ENCODE measurements at places on chromosomes 11 and 22.
A peak's percentile ranks its signal among the peaks of the same experiment; 100 is the strongest.

DNA sequence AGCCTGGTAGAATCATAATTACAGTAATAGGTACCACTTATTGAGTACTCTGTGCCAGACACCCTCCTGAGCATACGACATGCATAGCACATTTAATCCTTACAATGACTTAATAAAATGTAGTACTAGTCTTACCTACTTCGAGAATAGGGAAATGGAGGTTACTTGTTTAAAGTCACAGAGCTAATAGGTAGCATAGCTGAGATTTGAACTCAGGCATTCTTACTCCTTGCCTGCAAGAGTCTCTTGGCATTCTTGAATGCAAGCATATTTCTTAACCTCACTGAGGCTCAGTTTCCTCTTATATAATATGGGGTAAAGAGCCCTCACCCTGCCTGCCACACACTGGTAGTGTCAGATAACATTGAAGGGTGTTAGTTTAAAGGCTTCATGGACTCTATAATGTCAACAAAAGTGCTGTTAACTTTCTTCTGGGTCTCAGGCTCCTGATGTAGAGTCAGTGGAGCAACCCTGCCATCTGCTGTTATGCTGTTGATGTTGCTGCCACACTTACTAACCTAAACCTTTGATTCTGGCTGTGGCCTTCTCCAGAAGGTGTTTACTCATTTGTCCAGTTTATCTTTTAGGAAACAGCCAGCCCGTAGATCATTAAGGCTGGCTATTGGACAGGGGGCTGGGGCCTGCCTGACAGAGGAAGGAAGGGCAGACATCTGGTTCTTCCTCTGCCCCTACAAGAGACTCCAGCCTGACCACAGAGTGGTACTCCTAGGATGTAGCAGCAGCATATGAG is 18.9 kb downstream of the LIMK2 start:
- peak; percentile 70 for DNase-seq

DNA sequence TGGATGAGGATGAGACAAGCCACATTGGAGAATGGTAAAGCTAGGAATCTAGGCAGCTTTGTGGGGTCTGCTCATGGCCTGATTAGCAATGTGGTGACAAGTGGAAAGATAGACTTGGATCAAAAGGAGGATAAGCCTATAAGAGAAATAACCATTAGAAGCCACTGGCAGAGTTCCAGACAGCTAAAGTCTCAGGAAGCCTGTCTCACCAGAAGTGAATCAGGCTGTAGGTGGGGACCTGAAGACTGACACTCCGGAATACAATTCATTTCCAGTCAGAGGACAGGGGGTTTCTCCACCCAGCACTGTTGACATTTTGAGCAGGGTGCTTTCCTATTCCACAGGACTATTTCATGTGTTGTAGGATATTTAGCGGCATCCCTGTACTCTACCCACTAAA is 129.7 kb downstream of the ARHGAP42 start:
- no peak for DNase-seq

- no peak for DNase-seq
Measured at GRCh38 chr11:15969281-15969680, 387.1 kb downstream of the SOX6 start.

DNA sequence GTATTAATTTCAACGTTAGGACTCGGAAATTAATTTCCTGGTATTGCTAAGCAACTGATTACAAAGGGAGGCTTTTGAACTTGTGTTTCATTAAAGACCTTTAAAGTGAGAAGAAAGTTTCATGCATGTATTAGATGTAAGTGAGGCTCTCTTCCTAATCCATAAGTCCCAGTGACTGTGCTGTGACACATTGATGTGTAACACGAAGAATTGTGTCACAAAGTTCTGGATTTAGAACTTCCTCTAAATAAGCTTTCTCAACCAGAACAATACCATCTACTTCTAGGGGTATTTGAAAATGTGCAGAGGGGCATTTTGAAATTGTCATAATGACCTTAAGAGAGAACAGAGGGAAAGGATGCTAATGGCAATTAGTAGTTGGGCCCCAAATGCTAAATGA is 14.4 kb downstream of the DCUN1D5 start:
- no peak for DNase-seq

- DNase-seq: no peak
Measured at GRCh38 chr11:82720267-82721065, 13.2 kb downstream of the FAM181B start.

DNA sequence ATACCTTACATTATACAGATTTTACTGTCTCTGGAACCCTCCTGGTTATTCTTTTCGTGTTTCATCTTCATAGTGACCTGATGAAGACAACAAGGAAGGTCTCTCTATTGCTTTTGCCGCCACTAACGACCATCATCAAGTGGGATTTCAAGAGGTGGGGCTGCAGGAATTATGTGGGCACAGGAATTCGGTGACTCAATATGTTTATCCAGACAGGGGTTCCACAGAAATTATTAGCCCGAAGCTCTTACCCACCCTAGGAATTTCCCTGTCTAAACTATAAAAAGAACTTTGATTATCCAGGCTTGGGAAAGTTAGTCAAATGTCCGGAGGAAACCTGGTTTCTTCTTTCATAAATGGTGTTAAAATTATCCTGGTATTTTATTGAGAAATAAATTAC is 566.8 kb upstream of the TENM4 start:
- DNase-seq: no peak

- no peak for DNase-seq
Measured at GRCh38 chr11:102268985-102269470, 48.3 kb upstream of the BIRC3 start.

DNA sequence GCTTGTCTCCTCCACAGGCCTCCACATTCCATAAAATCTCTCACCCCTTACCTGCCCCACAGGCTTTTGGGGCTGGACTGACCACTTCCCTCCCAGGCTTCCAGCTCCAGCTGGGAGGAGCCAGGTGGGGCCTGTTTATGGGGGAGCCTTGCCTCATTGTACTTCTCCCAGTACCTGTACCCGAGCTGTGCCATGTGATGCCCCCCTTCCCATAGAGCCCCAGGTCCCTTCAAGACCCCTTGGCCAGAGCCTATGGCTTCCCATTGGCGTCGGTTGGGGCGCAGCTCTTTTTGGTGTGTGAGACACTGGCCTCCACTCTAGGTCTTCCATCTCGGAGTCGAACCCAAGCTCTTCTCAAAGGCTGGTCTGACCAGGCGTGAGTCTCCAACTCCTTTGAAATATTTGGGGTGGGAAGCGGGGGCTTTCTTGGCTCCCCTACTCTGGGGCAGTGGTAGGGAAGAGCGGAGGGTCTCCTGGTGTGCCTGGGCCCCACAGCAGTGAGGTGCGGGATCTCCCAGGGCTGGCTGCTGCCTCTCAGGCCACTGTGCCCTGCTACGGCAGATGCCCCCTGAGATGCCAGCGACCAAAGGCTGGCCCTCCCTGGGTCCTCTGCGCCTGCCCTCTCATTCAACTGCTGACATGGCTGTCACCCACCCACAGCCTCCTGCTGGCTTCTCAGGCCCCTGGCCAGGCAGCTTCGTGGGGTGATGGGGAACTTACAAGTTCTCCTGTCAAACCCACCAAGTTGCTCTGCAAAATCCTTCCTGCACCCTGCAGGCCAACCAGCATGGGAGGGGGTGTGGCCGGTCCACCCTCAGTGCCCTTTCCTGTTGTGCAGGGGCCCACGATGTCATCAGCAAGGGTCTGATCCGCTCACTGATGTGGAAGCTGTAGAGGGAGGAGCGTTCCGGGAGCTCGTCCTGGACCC is 25.7 kb downstream of the DRICH1 start:
- no peak for DNase-seq

- DNase-seq: peak; percentile 84
Measured at GRCh38 chr11:61897387-61898246, 6.3 kb upstream of the FADS3 start.

DNA sequence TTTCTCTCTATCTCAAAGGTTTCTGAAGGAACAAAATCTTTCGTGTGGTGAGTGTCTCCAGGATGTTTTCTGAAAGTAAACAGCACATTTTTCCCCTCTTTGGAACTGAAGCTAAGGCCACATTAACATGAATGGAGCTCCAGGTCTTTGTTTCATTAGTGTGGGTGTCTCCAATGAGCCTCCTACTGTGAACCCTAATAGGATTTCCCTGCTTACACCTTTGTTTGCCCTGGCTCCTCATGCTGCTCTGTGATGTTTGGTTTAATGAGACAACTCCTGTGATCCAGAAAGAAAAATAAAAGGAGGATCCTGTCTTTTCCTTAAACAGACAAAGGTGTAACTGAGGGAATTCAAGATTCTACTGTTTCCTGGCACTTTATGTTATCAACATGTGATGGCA is 76.9 kb upstream of the SLC6A5 start:
- no peak for DNase-seq

- peak; percentile 28 for DNase-seq
Measured at GRCh38 chr22:50112151-50113118, 22.6 kb downstream of the MOV10L1 start.

- no peak for DNase-seq
Measured at GRCh38 chr11:93481696-93482095, 61.5 kb downstream of the SMCO4 start.

- DNase-seq: no peak
Measured at GRCh38 chr11:64690235-64690634, 32.8 kb downstream of the NRXN2 start.

- DNase-seq: no peak
Measured at GRCh38 chr11:34680206-34680605, 59.3 kb downstream of the EHF start.

- no peak for DNase-seq
Measured at GRCh38 chr11:48085688-48086087, 105.3 kb downstream of the PTPRJ start.

- no peak for DNase-seq
Measured at GRCh38 chr11:10441652-10442503, 13.2 kb upstream of the AMPD3 start.

DNA sequence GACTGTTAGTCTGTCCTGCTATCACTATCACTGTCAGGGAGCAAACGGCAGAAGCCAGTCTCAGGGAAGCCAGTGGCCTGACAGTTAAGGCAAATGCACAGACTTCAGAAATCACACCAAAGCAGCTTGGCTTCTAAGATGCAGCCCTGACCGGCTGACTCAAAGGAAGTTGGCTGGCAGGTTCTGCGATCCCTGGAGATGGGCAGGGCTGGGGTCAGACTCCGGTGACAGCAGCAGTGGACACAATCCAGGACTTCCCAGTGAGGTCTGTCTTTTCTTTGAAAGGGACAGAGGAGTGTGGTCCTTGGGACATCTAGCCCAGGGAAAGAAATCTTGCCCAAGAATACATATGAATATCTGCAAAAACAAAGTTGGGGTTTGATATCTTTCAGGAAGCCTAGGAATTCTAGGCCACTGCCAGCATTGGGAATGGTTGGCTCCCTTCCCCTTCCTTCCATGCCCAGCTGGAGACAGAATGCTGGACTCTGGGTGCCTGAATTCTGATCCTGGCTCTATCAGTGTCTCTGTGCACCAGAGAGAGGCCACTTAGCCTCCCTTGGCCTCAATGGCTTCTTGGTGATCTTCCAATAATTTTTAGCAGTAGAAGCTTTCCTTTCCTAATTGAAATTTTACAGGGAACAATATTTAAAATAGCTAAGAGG is 108.9 kb downstream of the KIRREL3 start:
- no peak for DNase-seq

DNA sequence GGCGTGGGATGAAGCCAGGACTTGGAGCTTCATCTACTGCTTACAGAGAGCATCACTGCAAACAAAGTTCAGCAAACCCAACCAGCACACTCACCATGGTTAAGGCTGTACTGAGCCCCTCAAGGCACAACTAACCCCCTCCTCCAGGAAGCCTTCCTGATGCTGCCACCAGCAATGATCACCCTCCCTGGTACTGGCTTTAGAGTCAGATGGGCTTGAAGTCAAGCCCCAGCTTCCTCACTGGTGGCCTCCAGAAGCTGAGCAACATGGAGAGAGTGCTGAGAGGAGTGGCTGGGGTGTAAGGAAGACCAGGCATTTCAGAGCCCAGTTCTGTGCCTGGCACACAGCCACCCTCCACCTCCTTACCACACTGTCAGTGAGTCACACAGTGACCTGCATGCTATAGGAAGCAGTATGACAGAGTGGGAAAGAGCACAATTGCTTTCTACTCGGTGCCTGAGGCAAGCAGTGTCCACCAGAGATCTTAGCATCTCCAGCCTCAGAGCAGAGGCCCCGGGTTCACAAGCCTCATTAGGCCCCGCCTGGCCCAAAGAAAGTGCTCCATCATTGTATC is 24.7 kb upstream of the BAIAP2L2 start:
- no peak for DNase-seq

GRCh38 chr11:46342239-46342638 is 5.0 kb upstream of the DGKZ start:
- peak; percentile 69 for DNase-seq

GRCh38 chr11:11604370-11604990 is 17.3 kb downstream of the GALNT18 start:
- no peak for DNase-seq

GRCh38 chr22:46719921-46720320 is 18.1 kb downstream of the CERK start:
- DNase-seq: no peak

DNA sequence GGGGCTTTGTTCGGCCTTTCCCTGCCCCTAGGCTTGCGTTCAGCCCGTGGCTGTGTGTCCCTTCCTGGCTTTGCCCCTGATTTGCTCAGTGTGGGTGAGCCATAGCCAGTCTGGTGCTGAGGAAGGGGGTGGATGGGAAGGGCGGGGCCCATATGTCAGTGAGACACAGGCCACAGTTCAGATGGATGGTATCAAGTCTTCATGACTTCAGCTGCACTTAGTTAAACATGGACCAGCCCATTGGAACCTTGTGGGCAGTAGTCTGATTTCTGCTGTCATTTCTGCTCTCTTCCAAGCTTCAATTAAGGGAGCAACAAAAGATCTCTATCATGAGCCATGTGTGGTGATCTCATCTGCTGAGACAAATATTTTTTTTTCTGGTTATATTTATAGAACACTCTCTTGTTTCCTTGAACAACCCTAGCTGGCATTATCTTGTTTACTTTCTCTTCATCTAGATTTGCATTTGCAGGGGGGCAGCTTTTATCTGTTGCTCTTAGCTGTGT is 21.6 kb upstream of the PEX26 start:
- no peak for DNase-seq

DNA sequence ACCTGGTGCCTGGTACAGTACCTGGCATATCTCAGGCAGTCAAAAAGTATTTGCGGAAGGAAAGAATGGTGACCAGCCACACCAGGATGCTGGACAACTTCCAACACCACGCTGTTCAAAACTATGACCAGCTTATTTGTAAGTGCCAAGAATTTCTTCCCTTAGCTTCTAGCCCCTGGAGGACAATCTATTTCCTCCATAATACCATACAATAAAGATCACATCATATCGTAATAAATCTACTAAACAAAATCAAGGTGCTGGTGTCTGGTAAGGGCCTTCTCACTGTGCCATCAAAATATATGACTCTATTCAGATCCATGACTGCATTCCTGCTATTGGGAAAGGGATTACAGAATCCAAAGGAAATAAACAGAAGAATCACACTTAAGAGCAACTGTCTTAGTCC is 51.5 kb downstream of the ALG9 start:
- no peak for DNase-seq

- DNase-seq: no peak
Measured at GRCh38 chr11:112760396-112761059, 200.7 kb upstream of the NCAM1 start.

DNA sequence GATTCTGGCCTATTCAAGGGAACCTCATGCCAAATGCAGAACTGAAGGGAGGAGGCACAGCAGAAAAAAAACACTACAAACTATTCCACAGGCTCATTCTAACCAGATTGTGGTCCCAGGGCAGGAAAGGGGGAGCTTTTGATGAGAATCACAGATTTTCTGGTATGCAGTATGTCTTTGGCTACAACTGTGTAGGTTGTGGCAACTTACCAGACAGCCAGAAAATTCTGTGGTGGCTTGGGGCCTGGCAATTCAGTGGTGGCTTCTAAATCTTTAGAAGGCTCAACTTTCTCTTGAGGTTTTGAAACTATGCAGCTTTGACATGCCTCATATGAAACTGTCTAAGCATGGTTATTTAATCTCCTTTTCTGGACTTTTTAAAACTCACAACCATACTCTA is 850.8 kb upstream of the CCDC90B start:
- no peak for DNase-seq

Data from CD4-positive, alpha-beta T cell treated with Interleukin-17A for 4 hours (primary cell).